ENCODE measurements at places on chromosomes 6 and 20.

DNA sequence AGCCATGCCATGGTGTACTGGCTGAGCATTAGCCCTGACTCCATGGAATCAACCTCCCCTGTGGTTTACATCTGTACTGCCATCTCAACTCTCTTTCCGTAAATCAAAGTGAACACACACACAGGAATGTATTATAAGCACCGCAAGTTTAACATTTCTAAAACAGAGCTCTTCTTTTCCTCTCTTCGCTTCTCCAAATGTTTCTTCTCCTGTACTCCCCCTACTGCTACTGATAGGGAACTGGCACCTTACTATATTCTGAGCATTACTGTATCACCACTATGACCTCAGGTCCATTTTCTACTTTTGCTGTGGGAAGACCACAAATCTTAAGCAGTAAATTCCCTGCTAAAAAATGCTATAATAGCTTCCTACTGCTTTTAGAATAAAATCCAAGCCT lies 101.2 kb downstream of the NUS1 start:
- DNase-seq = no peak

DNA sequence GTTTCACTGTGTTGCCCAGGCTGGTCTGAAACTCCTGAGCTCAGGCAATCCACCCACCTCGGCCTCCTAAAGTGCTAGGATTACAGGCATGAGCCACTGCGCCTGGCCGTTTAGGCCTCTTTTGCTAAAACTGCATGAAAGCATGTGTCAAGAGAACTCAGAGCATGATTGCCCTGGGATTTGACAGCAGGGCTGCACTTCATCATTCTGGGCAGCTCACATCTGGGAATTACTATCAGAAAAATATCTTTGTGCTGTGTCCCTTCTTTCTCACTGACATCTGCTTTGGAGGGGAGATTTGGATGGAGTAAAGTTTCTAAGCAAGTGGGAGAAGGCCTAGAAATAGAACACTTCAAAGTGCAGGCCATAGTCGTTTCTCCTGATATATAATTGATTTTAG lies 59.6 kb upstream of the EIF2S2 start:
- no peak for DNase-seq

GRCh38 chr20:31652917-31653396 lies 15.2 kb downstream of the COX4I2 start:
- no peak for DNase-seq

- DNase-seq = no peak
These were observed 439.4 kb downstream of the PHF3 start for GRCh38 chr6:64074981-64075380.

DNA sequence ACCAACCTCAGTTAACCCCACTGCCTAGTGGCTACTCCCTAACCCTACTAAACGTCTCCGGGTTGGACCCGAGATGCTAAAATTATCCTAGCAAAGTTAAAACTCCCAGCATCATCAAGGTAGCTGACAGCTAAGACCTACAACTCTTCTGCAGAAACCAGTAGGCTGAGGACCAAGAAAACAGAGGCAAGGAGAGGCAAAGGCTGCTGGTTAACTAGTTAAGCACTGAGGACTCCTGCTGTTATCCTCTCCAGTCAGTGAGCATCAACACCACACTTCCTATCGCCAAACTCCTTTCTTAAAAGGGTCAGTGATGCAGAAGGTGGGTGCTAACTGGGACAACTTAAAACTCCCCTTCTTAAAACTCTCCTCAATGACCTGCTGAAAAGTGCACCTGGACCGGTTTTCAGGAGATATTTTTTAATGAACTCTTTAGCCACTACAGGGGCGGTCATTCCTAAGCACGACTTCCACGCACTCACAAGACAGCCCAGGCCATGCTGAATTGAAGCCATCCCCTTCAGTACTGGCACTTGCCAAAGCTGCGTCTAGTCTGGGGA lies 1.7 kb downstream of the TRERF1 start:
- DNase-seq = no peak

- no peak for DNase-seq
These were observed 255.9 kb upstream of the SULF2 start for GRCh38 chr20:48041078-48041780.

DNA sequence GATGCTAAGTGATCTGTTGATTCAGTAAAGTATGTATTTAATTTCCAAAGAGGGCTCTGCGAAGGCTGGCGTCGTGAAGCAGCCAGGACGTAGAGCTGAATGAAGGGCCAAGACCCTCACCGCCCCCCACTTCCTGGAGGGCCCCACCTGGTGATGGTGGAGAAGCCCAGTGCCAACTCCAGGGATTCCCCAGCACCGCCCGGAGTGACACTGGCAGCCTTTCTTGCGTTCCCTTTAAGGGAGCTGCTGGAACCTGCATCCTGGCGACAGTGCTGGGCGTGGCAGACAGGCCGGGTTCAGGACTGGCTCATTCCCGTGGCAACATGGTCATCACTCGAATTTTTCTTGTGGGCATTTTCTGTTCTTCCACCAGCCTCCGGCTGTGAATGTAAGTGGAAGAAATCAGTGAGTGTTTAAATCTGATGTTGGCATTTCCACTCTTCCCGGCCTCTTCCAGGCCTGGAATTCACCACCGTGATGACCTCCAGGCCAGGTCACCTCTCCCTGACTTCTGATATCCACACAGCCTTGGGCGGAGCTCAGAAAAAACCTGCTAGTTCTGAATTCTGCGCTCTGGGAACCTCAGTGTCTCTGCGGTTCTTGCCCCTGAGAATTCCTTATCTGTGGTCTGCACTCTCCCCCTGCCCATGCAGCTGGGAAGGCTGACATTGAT lies 57.4 kb upstream of the DACT2 start:
- no peak for DNase-seq

DNA sequence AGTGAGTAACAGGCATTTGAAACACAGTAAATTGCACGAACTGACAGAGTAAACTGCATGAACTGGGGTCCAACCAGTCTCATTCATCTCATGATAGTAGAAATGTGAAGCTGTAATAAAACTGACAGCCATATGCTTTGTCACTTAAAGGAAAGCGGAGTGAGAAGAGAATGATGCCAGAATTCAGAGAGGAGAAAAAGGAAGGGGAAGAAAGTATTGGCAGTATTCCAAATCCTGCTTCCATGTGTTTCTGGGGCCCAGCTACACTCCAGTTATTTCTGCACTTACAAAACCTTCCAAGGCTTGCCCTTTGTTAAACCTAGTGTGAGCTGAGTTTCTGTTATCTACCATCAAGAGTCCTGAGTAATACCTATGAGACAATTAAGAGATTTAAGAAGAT lies 17.2 kb downstream of the SNX14 start:
- no peak for DNase-seq

GRCh38 chr20:34982270-34983088 lies 26.8 kb downstream of the MYH7B start:
- no peak for DNase-seq
